SHP77 treated with DMSO at 0.1 percent for 48 hours (cell line): ENCODE measurements at places on chromosomes 5 and 9.

- DNase-seq, result no peak
Measured at GRCh38 chr9:108269371-108269770, 586.4 kb downstream of the ACTL7B start.

DNA sequence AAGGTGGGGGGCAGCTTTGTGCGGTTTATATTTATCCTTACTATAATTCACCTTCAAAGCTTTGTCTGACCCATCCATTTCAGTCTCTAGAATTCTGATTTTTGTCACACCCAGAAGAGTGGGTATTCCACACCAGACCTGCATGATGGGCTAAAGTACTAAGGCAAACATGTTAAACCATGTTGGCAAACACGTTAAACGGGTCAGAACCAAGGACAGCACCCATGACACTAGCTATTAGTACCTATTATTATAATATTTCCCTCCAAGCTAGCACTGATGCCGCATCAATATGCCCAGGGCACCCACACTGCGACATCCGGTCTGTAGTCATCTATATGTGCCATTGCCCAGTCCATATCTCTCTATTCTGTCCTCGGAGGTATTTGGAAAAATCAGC is 104.7 kb downstream of the FBXW11 start:
- DNase-seq, result no peak

- DNase-seq, result no peak
Measured at GRCh38 chr5:111953351-111954127, 196.5 kb upstream of the NREP start.

- no peak for DNase-seq
Measured at GRCh38 chr5:179908528-179908927, 831 bp upstream of the TBC1D9B start.

DNA sequence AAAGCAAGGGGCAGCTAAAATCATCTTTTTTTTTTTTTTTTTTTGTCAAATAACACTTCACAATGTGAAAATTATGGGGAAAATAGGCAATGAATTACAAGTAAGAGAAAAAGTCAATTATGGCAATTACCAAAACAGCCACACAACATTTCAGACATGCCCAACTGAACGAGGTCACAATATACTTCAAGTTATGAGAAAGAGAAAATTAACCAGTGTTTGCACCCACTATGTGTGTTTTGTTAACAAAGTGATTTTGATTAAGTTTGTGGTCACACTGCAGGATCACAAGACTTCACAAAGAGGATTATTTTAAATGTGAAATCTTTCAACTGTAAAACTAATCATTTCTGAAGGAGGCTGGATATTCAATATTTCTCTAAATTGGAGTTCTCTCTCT is 1032.8 kb upstream of the DMAC1 start:
- DNase-seq, result no peak

DNA sequence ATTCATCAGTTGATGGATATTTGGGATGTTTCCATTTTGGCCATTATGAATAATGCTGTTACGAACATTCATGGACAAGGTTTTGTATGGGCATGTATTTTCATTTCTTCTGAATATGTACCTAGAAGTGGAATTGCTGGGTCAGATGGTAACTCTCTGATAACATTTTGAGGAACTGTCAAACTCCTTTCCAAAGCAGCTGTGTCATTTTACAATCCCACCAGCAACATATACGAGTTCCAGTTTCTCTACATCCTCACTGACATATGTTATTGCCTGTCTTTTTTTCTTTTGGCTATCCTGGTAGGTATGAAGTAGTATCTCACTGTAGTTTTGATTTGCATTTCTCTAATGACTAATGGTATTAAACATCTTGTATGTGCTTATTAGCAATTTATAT is 86.7 kb downstream of the PRKACG start:
- no peak for DNase-seq
